ENCODE measurements at places on chromosomes 5 and 9.

- DNase-seq, result peak; percentile 95
Observed at GRCh38 chr5:1008451-1009358, at the start of gene NKD2. TSS of gene NKD2 (plus strand) at chr5:1008802. CDS start at chr5:1009058, 256 bp downstream.

DNA sequence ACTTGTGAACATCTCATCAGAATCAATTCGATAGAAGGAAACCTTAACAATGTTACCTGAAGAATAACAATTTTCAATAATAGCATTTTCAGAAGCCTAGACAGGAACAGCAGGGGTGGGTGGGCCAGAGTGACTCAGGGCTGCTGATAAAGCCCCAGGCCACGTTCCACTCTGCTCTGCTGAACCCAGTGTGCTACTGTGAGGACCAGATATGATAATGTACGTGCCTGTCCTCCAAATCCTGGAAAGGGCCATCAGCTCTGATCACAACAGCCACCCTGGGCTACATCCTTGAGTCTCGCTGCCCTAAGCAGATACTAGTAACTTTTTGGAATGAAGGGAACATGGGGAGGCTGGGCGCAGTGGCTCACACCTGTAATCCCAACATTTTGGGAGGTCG is 91.3 kb downstream of the PRRT1B start:
- DNase-seq, result no peak

DNA sequence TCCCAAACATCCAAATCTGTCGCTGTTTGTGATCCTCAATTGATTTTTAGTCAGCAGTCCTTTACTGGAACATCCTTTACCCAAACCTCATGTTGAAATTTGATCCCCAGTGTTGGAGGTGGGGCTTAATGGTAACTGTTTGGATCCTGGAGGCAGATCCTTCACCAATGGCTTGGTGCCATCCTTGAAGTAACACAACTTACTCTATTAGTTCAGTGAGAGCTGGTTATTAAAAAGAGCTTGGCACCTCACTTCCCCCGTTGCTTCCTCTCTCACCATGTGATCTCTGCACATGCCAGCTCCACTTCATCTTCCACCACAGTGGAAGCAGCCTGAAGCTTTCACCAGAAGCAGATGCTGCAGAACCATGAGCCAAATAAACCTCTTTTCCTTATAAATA is 40.3 kb downstream of the DNAJB5 start:
- DNase-seq, result no peak

DNA sequence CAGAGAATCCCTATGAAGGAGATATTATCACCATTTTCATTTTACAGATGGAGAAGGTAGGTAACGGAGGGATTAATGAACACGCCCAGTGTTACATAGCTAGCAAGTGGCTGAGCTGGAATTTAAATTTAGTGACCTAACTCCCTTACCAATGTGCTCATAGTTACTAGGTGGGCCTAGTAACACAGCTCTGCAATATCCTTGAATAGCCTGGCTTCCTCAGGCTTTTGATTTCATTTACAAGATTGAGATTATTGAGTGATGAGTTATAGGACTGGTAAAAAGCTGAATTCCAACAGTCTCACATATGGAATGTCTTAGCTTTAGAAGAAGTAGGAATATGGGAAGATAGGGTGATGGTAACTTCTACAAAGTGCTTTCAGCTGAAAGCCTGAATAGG is 336.3 kb upstream of the KIF2A start:
- DNase-seq, result no peak

GRCh38 chr9:96164268-96164683 is 137.7 kb downstream of the HSD17B3 start:
- DNase-seq, result no peak

DNA sequence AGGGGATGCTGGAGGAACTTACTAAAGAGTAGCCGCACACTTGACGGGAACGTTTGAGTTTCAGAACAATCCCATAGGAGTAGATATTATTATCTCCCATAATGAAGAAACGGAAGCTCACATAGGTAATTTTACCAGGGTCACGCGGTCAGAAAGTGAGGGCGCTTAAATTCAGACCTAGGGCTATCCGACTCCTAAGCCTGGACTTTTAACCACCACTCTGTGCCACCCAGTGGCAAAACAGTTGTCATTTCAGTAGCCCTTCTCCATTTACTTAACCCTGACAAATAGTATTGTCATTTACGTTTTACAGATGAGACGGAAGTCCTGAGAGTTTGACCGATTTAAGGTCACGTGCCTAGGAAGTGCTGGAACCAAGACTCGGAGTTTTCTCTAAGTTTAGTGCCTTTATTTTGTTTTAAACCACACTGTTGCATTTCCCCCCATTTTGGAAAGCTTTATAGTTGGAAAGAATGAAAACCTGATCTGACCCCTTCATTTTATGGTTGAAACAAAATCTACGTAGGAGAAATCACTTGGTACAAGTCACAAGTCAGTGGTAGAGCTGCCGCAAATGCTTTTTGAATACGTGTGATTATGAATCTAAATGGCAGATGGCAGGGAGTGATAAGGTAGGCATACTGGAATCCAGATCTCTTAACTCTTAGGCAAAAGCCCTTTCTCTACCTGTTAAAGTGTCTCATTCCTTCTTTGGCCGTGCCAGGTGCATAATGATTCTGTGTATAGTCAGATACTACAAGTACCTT is 650 bp downstream of the MRRF start:
- DNase-seq, result peak; percentile 85

- no peak for DNase-seq
Observed at GRCh38 chr5:45521067-45521466, 175.1 kb downstream of the HCN1 start.

DNA sequence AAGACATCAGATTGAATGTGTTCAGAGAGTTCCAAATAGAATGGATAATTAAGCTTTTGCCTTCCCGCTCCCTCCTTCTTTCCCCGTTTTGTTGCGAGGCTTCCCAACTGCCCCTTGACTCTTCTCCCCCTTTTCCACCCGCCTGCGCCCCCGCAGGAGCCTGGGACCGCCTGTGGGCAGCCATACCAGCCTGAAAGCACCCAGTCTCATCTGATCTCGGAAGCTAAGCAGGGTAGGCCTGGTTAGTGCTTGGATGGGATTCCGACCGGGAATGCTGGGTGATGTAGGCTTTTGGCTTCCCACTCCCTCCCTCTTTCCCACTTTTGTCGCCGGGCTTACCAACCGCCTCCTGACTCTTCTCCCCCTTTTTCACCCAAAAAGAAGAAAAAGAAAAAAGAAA is 6.8 kb upstream of the HSD17B4 start:
- DNase-seq, result no peak

DNA sequence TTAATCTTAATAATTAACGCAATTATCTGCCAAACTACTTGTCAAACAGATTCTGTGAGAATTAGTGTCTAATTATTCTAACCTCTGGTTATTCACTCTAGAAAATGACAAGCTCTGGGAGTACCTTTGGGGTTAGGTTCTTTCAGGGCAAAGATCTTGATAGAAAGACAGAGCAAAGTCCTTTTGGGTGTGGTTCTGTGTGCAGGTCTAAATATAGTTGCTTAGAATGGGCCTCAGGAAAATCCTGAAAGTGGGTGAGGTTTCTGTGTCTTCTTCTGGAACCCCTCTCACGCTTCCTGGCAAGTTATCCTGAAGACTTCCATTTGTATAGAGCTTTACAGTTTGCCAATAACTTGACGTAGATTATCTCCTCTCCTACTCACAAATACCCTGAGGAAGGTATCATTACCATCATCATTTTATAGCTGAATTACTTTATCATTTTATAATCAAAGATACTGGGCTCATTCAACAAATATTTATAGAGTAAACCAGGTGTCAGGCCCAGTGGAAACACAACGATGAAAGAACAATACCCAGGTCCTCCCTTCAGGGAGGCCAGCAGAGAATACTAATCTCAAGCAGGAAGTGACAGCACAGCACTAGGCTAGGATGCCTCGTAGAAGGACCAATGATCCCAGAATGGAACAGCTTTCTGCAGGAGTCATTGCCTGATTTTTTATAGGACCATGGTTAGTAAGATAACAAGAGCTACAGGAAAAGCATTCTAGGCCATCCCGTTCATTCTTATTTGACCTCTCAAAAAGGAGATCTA is 27.6 kb upstream of the LHFPL2 start:
- no peak for DNase-seq

- no peak for DNase-seq
Observed at GRCh38 chr9:121896545-121896943, 196.6 kb downstream of the TTLL11 start.

- DNase-seq, result no peak
Observed at GRCh38 chr5:76755779-76756637, 40.1 kb downstream of the F2R start.

DNA sequence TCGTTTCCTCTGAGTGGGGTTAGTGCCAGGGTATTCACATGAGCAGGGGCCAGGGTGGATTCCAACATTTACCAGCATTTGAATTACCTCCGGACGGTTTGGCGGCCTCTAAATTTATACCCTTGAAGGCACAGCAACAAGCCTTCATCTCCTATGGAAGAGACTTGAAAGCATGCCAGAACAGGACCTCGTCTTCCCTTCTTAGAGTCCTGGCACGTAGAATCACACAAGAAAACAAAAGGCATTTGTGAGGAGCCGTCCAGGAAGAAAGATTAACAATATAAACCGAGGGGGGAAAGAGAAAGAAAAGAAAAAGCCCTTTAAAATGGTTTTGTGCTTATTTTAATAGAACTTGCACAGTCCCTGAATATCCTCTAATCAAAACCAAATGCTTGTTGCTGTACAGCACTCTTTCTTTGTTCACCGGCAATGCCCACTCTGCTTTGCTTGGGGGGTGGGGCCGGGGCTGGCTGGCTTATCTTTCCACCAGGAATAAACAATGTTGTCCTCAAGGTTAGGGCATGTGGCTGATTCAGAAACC is 575.8 kb upstream of the ZNF462 start:
- no peak for DNase-seq

GRCh38 chr9:130763331-130764171 is 70.0 kb downstream of the EXOSC2 start:
- DNase-seq, result no peak

GRCh38 chr5:9126490-9126889 is 419.4 kb downstream of the SEMA5A start:
- no peak for DNase-seq

DNA sequence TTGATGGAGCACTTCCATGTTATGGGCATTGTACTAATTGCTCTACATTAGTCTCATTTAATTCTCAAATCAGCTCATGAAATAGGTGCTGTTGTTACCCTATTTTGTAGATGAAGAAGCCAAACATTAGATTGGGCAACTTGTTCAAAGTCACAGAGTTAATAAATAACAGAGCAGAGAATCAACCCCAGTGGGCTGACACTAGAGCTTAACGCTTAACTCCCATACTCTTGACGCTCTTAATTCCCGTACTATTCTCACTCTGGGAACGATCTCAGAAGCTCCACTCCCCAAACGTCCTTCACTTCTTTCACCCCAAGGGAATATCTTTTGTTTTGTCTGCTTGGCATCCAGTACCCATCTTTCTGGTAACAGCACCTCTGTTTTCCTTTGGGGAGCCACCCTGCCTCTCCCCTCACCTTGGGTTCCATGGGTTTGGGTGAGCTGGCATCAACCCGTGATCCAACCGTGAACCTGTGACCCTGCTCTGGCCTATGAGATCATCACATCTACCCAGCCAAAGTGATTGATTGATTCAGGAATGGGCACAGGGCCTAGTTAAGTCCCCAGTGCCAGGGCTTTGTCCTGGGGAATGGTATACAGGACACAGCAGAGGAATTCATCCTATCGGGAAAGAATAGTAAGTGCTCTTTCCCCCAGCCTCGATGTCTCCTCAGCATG is 169.2 kb downstream of the NR3C1 start:
- no peak for DNase-seq

DNA sequence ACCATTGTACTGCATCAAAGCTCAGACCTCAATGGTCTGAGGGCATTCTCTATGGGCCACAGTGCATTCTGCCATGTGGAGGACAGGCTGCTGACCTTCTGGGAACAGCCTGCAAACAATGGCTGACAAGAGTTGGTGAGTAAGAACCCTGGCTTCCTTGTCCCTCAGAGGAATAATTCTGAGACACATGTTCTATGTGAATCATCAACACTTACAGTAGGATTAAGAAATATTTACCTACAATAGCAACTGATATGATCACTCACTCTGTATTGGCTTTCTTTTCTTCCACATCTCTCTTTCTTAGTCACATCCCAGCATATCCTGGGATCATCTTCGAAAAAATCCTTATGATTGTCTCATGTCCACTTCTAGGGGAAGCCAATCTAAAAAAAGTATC is 306.5 kb upstream of the ITGA1 start:
- no peak for DNase-seq

DNA sequence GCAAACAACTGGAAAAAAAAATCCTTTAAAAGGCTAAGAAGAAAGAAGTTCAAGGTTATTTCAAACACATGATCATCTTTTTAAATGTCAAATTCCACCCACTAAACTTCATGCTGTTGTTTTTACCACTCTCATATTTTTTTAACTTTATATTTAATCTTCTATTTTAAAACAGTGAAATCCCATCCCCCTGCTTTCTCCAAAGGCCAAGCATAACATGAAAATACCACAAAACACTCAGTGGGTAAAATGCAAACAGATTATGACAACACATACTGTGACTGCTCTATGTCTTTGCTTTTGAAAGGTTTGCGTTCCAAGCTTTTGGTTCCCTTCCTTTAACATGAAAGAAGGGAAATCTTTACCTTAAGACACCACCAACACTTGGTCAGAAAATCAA is 127.6 kb downstream of the SNCAIP start:
- DNase-seq, result no peak

- no peak for DNase-seq
Observed at GRCh38 chr5:158464383-158464782, 605.4 kb upstream of the CLINT1 start.

- DNase-seq, result no peak
Observed at GRCh38 chr5:148352696-148353095, 17.3 kb downstream of the SPINK9 start.

- no peak for DNase-seq
Observed at GRCh38 chr9:125524583-125525355, 182.2 kb downstream of the MAPKAP1 start.

DNA sequence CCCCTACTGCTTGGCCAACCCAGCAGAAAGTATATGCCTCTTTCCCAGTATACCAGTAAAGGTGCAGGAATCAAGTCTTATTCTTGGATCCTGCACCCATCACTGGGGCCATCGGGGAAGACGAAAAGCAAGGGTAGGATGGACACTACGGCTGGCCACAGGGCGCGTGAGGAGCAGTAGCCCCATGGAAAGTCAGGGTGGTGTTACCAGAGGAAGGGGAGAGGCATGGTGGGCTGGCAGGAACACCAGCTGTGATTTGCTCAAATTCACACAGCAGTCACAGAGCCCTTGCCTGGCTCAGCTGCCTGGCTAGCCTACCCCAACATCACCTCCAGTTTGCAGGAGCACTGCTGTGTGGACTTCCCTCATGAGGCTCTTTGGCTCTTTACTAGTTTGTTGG is 34.5 kb upstream of the SAP30L start:
- DNase-seq, result no peak
